Calu3 (cell line): ENCODE measurements at places on chromosomes 1 and 21. TPM values are rescaled to one million over a fixed set of nuclear protein-coding genes. Genes with fewer than 3 reads are reported as not detected.
A peak's percentile ranks its signal among the peaks of the same experiment; 100 is the strongest.

DNA sequence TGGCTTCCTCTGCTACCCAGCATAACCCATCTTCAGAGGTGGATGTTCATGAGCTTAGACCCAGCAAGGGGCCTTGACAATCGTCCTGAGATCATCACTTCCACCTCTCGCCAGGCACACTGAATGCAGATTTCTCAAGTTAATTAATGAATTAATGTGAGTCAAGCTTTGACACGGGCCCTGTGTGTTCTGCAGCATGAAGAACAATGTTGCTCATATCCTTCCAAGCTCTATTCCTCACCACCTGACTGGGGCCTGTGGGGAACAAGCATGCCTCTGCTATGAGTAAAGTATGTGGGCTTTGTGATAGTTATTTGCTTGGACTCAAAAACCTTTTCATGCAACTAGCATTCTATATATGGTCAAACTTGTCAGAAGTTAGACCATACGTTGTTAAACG lies 122.0 kb downstream of the SEC16B start:
- DNase-seq = no peak
- no peaks in the 10 kb centered on the region for H3K4me1 ChIP-seq
- peaks cover 62% of the 10 kb centered on the region for H3K27me3 ChIP-seq
- H3K4me3 ChIP-seq = no peak overlapping the region
- no peaks in the 10 kb centered on the region for H3K36me3 ChIP-seq

GRCh38 chr1:185808631-185809030 lies 74.4 kb downstream of the HMCN1 start:
- H3K4me3 ChIP-seq = no peak overlapping the region
- H3K27me3 ChIP-seq = no peaks in the 10 kb centered on the region
- no peaks in the 10 kb centered on the region for H3K36me3 ChIP-seq
- no peak for DNase-seq
- no peak overlapping the region for H3K27ac ChIP-seq
- no peaks in the 10 kb centered on the region for H3K4me1 ChIP-seq

C1orf115 gene
- 5.1 and 8.5 TPM in 2 replicates for total RNA-seq

GRCh38 chr1:231241750-231242149 lies 738 bp downstream of the GNPAT start:
- no peaks in the 10 kb centered on the region for H3K27me3 ChIP-seq
- peaks cover 40% of the 10 kb centered on the region for H3K4me1 ChIP-seq
- H3K36me3 ChIP-seq = peaks cover 45% of the 10 kb centered on the region
- peak; percentile 23 for DNase-seq

DNA sequence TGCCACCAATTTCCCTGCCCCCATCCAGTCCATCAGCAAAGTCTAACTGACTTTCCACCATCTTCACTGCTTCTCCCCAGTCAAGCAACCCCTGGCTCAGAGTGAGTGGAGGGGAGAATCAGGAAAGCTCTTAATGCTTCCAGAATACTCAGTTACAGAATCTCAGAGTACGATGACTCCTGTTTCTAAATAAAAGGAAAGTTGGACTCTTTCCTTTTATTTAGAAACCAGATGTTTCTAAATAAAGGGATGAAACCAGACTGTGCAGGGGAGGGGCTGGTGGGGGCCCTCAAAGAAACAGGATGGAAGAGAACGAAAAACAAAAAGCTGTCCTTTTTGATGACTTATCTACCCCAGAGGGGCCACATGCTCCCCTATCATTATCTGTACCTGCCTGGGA lies 85.2 kb upstream of the PPM1J start:
- H3K4me1 ChIP-seq = no peaks in the 10 kb centered on the region
- H3K36me3 ChIP-seq = no peaks in the 10 kb centered on the region
- DNase-seq = no peak
- no peak overlapping the region for H3K27ac ChIP-seq
- no peak overlapping the region for H3K4me3 ChIP-seq
- no peaks in the 10 kb centered on the region for H3K27me3 ChIP-seq
